Hematopoietic multipotent progenitor cell (in vitro differentiated cells): ENCODE measurements at places on chromosomes 5 and 9.

DNA sequence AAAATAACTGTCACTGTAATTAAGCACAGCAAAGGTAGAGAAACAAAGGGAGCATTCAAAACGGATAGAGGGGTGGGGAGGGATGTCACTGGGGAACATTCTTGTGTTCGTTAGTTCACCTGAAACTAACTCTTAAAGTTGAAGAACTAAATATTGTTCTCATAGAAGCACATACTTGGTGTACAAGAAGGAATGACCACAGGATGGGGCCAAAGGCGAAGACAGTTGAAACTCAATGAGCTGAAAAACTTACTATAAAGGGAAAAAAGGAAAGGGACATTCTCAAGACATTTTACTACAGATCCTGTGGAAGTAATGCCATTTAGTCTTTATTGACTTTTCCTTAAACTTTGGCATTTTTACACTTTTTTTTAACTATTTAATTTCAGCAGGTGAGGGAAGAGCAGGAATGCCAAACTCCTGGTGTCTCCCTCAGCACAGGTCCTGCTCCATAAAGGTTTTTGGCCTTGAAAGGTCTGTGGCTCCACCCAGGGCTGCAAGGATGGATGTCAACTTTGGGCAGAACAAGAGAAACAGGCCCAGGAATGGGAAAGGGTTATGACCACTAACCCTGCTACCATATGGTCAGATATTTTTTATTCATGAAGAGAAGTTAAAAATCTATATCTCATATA, 197.6 kb upstream of the RASA1 start:
- peak; percentile 68 for DNase-seq

GRCh38 chr9:75438716-75439115, 350.4 kb downstream of the OSTF1 start:
- no peak for DNase-seq

GRCh38 chr9:128103589-128103962, 24.0 kb downstream of the PTGES2 start:
- DNase-seq, result no peak

DNA sequence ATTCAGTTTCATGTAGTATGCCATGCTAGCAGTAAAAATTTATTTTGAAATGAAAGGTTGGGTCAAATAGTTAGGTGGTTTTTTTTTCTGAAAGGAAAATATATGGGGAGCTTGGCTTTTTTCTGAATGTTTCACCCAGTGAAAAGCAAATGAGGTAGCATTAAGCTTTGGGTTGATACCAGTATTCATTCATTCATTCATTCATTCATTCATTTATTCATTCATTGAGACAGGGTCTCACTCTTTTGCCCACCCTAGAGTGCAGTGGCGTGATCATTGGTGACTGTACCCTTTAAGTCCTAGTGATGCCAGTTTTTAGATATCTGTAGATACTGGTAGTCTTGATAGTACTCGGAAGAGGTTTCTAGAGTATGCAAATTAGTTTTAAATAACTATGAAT, 42.4 kb upstream of the LRRC70 start:
- DNase-seq, result no peak

- no peak for DNase-seq
Measured at GRCh38 chr5:143443330-143443729, 39.8 kb upstream of the NR3C1 start.

DNA sequence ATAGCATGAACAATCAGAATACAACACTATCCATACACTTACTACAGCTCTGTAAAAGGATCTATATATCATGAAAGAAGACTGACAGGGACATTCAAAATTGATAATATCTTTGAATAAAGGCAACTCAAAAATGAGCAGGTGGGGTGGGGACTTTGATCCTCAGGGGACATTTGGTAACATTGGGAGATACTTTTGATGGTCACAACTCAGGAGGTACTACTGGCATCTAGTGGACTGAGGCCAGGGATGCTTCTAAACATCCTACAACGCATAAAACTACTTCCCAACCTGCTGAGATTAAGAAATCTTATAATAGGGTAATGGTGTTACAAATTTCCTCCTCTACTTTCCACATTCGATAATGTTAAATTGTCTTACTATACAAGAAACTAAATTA, 243.9 kb downstream of the ARL15 start:
- DNase-seq, result no peak
